ENCODE measurements at places on chromosomes 3 and 15.
A peak's percentile ranks its signal among the peaks of the same experiment; 100 is the strongest.

DNA sequence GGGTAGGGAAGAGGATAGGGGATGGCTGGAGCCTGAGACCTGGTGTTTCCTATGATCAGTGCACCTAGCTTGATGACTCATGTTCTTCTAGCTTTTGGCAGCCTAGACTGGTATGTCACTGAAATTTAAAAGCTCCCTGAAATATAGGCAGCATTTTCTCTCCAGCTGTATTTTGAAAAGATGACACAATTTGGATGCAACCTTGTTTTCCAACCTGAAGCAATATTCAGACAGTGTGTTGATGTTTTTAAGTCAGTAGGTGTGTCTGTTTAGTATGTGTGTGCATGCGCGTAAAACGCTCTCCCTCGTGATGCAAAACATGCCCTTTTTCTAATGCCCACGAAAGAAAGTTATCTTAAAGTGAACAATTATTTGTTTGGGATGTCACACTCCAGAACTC is 58.5 kb downstream of the RPL22L1 start:
- peak; percentile 85 for DNase-seq

- no peak for DNase-seq
Measured at GRCh38 chr3:70905491-70905890, 593.1 kb upstream of the MDFIC2 start.

DNA sequence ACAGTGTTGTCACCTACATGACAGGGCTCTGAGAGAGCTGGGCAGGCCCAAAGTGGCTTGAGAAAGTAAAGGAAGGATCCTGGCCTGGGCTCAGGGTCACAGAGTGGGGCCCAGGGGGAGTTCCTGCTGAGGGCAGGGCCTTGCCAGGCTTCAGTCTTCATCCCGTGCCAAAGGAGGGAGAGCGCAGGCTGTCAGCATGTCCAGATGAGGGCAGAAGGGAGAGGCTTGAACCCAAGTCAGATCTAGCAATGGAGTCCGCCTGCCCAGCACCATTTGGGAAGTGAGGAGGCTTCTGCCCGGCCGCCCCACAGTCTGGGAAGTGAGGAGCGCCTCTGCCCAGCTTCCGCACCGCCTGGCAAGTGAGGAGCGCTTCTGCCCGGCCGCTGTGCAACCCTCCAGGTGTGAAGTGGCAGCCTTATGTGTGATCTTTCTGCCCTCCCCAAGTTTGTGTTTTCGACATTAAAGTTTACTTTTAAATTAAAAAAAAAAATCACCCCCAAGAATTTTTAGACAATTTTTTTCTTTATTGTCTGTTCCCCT is 303.6 kb upstream of the PROK2 start:
- DNase-seq: no peak

GRCh38 chr3:10366651-10367101 is 45.8 kb upstream of the SEC13 start:
- DNase-seq: no peak

DNA sequence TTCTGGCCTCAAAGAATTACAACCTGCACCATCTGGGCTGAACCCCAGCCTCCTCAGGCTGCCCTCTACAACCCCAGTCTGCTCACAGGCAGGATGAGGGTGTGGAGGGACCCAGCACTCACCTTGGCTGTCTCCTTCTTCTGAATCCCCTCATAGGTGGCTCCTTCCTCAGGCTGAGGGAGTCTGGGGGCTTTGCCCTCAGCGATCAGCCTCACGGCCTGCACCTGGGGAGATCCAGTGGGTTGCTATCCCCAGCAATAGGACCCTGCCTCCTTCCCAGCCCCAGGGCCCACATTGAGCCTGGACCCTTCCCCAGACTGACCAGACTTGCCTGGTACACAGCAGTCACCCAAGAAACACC is 25.1 kb downstream of the ALDH1L1 start:
- DNase-seq: no peak

GRCh38 chr15:84816694-84817465 is at the start of gene ALPK3:
Gene ALPK3 (plus strand): TSS chr15:84817356. CDS start chr15:84817453, 97 bp downstream.
- no peak for DNase-seq

DNA sequence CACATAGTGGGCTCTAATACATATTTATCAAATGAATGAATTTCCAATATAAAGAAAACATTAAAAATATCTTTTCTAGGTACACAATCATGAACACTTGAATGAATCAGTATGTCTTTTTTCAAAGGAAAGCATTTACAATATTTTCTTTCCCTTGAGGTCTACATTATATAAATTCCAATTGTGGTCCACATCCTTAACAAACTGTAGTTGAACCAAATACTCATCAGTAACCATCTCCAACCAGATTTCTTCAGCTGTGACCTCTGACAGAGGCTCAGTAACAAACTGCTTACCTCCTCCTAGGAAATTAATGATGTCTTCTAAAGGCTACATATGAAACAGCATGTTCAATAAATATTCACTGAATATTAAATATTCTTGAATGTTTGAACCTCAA is 58.8 kb downstream of the CFAP20DC start:
- no peak for DNase-seq

DNA sequence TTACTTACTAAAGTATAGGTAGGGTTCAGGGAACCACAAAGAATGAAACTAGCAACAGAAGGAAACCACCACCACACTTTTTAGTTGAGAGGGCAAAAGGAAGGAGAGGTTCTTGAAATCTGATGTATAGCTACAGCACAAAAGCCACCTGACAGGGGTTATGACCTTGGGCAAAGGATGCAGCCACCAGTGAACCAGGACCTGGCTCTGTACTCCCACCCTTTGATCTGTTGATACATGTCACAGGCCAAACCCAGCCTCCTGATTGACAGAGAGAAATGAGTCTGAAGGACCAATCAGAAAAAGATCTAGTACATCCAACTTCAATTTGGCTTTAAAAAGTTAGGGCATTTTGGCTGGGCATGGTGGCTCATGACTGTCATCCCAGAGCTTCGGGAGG is 20.0 kb upstream of the BLM start:
- no peak for DNase-seq

GRCh38 chr15:94970096-94970495 is 738.7 kb downstream of the MCTP2 start:
- no peak for DNase-seq

DNA sequence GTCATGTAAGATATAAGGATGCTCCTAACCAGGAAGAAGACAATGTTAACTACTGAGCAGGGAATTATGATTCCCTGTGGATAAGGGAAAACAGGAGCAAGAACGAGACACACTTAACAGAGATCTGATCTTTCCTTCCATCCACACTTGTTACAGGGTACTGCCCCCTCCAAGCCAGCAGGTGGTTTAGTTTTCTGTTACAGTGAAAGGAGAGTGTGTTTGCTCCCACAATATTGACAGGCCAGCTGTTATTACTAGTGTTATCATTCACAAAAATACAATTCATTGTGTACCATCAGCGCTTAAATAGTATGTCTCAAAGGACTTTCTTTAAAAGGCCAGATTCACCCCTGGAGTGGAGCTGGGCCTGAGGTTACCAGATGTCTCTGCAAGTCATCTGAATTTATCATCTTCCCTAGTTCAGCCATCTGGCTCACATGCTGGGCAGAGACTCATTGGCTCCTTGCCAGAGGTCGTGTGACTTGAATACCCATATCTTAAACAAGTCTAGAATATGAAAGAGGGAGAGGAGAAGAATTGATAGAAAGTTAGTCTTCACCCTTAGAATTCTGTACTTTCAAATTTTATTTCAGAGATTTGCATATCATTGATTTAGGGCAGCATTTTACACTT is 16.8 kb upstream of the FMN1 start:
- DNase-seq: no peak

DNA sequence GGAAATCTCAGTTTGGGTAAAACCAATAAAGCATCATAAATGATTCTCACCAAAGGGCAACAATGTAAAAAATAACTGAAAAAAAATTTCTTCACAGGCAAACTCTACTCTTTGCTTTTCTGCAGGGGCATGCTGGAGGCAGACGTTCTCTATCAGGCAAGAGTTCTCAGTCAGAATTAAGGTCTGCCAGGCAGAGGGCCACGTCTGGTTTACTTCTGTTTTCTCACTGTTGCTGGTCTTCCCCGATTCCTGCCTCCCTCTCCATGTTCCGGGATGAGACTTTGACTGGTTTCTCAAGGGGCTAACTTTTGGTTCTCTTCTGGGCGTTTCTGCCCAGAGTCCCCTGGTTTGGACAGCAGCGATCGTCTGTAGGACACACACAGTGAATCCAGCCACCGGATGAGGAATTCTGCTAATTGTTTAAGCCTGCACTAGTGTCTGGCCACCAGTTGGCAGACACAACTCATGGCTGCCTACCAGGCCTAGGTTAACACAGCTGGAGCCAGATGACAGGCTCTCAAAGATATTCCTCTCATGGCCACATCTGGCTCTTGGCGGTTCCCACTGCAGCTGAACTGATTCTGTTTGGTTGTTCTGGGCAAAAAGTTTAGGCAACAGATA is 273.1 kb downstream of the FOXP1 start:
- DNase-seq: peak; percentile 60

- no peak for DNase-seq
Measured at GRCh38 chr15:35118960-35119359, 33.9 kb upstream of the NANOGP8 start.

DNA sequence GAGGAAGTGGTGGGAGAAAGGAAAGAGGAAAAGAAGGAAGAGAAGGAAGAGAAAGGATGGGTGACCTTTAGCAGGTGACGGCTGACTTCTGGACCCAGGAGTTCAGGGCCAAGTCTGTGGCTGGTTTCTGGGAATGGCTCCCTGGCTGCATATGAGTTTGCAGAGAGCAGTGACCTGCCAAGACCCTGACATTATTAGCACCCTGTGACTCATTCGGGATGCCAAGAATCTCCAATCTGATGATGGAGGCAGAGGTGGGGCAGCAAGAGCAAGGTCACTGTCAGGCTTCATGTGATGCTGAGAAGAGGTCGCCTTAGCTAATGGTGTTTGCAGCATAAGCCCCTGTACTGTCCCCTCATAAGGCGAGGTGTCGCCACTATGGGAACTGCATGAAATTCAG is 42.6 kb downstream of the MYZAP start:
- no peak for DNase-seq

DNA sequence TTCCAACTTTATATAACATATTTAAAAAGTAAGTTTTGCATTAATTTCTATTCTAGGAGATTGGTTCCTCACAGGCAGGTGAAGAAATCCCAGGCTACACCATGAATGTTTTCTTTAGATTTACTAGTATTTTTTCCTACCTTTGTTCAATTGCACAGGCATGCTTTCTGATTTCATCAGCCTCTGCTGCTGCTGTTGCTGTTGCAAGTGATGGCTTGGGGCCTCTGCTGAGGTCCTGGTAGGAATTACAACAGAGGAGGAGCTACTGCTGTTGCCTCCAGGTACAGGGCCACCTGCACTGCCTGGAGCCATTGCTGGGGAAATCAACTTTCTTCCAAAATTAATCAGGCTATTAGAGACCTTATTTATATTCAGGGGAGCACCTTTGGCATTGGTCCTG is 353.3 kb downstream of the PLCL2 start:
- no peak for DNase-seq

GRCh38 chr3:117750674-117751269 is 1041.2 kb downstream of the TUSC7 start:
- no peak for DNase-seq

DNA sequence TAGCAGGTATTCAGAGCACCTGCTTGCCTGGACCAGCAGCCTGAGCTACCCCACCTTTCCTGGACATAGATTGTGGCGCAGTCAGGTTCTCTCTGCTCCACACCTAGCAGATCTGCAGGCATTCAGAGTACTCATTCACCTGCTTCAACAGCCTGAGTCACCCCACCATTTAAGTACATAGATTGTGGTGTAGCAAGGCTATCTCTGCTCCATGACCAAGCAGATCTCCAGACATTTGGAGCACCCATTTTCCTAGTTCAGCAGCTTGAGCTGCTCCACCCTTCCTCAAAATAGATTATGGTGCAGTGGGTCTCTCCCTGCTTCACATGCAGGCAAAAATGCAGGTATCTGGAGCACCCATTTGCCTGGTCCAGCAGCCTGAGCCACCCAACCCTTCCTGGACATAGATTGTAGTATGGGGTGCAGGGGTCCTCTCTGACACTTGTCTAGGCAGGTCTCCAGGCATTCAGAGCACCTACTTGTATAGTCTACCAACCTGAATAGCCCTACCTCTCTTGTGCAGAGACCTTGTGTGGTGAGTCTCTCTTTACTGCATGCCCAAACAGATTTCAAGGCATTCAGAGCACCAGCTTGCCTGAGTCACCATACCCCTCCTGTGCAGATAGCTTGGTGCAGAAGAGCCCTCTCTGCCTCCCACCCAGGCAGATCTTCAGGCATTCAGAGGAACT is 466.0 kb upstream of the THBS1 start:
- DNase-seq: no peak

- DNase-seq: peak; percentile 16
Measured at GRCh38 chr15:32718821-32719716, 1.3 kb downstream of the GREM1 start.

DNA sequence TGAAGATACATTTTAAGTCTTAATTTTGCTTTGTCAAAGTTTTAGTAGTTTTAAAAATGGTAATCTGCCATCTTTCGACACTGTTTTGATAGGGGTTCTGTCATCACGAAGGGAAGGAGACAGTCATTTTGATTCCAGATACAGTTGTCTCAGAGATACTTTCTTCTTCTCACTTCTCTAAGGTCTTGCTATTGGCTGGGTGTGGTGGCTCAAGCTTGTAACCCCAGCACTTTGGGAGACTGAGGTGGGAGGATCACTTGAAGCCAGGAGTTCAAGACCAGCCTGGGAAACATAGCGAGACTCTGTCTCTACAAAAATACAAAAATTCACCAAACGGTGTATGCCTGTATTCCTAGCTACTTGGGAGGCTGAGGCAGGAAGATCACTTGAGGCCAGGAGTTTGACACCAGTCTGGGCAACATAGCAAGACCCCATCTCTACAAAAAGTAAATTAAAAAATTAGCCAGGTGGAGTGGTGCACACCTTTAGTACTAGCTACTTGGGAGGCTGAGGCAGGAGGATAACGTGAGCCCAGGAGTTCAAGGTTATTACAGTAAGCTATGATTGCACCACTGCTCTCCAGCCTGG is 3.3 kb downstream of the RAB8B start:
- DNase-seq: no peak

GRCh38 chr3:128703561-128703960 is 22.4 kb upstream of the RAB7A start:
- DNase-seq: no peak

DNA sequence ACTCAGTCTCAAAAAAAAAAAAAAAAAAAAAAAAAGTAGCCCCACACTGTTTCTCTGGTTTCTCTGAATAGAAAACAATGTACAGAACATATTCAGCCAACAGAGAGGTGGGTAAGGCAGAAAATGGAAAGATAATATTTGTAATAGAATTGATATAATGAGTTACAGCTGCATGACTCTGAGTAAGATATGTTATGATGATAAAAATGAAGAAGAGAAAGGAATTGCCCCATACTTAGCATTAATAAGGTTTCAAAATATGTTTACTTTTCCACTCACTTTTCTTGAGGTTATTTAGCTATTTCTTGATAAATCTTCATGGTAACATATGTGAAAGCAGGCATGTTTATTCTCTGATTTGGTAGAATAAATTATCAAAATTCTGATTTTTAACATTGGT is 100.9 kb upstream of the ROBO2 start:
- DNase-seq: no peak

GRCh38 chr3:168362661-168363247 is 267.0 kb upstream of the GOLIM4 start:
- DNase-seq: no peak

GRCh38 chr15:66422347-66422746 is 35.6 kb downstream of the MAP2K1 start:
- no peak for DNase-seq

- DNase-seq: no peak
Measured at GRCh38 chr15:70200511-70201424, 103.1 kb upstream of the TLE3 start.

GRCh38 chr15:70344666-70345065 is 246.9 kb upstream of the TLE3 start:
- DNase-seq: no peak

GRCh38 chr3:153572654-153573053 is 410.6 kb downstream of the RAP2B start:
- DNase-seq: no peak

GRCh38 chr3:36132214-36132613 is 248.1 kb upstream of the STAC start:
- no peak for DNase-seq

All from dermis microvascular lymphatic vessel endothelial cell (primary cell).